ENCODE measurements at places on chromosomes 2 and 18. TPM values are rescaled to one million over a fixed set of nuclear protein-coding genes. Genes with fewer than 3 reads are reported as not detected.

GRCh38 chr2:120543899-120544298 lies 191.8 kb upstream of the GLI2 start:
- H3K4me1 ChIP-seq = no peaks in the 10 kb centered on the region
- no peak overlapping the region for H3K4me3 ChIP-seq
- peaks cover 88% of the 10 kb centered on the region for H3K27me3 ChIP-seq

DNA sequence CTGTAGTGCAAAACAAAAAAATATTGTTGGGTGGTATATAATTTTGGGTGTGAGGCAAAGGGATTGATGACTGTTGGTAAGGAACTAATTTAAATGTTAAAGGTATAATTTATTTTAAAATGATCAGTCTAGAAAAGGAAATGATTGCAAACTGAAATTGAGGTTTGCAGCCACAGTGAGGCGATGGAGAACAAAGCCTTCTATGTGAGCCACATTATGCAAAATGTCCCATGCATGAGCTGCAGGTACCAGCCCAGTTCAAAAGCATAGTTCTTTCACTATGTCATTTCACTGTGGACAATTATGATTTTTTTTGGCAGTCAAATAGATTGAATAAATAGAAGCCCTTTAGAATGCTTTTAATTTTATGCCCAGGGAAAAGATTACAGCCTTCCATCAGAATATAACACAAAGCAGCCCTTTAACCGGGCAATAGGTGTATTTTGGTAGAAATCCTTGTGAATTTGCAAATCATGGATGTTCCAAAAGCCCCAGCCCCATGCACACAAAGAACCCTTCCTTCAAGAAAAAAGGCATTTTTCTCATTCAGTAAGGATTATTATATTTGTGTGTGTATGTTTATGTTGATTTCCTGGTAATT lies 1.7 kb downstream of the MAP2 start:
- no peak for DNase-seq
- no peak overlapping the region for H3K27ac ChIP-seq
- H3K27me3 ChIP-seq = no peaks in the 10 kb centered on the region
- no peaks in the 10 kb centered on the region for H3K4me1 ChIP-seq

The ACMSD gene
- not detected for total RNA-seq

The MATN3 gene
- not detected for total RNA-seq

The DLGAP1 gene
- total RNA-seq = 0.20 TPM

The MAT2A gene
- 376 TPM for total RNA-seq

The G6PC2 gene
- total RNA-seq = not detected
